IPS DF 6.9 (cell line): ENCODE measurements at places on chromosomes 3 and 15.

GRCh38 chr3:151538456-151539393 lies 77.9 kb upstream of the IGSF10 start:
- no peak for DNase-seq

DNA sequence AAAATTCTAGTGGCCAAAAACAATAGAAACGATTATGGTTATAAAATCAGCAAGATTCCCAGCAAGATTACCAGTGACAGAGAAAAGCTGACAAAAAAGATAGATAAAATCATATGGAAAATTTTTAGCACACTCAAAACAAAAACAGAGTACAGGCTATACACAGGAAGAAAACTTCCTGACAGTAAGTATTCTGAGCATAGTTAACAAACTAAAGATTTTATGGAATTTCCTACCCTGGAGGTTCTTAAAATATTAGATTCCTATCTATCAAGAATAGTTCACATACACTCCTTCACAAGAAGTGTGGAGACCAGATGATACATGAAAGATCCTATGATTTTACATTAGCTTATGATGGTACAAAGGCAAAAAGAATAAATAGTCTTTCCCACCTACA lies 50.8 kb downstream of the ZNF148 start:
- no peak for DNase-seq

DNA sequence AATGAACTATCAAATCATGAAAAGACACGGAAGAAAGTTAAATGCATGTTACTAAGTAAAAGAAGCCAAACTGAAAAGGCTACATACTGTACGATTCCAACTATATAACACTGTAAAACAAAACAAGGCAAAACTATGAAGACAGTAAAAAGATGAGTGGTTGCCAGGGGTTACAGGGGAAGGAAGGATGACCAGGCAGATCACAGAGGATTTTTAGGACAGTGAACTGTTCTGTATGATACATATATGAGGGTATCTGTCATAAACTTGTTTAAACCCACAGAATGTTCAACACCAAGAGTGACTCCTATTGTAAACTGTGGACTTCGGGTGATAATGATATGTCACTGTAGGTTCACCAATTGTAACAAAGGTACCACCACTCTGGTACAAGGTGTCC lies 60.6 kb downstream of the CHSY1 start:
- DNase-seq, result no peak

DNA sequence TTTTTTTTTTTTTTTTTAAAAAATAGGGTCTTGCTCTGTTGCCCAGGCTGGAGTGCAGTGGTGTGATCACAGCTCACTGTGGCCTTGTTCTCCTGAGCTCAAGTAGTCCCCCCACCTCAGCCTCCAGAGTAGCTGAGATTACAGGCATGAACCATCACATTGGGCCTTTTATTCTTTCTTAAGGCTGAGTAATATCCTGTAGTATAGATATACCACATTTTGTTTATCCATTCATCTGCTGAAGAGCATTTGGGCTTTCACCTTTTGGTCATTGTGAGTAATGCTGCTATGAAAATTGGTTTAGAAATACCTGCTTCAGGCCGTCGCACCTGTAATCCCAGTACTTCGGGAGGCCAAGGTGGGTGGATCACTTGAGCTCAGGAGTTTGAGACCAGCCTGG lies 42.6 kb downstream of the PAQR5 start:
- no peak for DNase-seq

GRCh38 chr15:33807665-33808064 lies 160.6 kb upstream of the CHRM5 start:
- no peak for DNase-seq

DNA sequence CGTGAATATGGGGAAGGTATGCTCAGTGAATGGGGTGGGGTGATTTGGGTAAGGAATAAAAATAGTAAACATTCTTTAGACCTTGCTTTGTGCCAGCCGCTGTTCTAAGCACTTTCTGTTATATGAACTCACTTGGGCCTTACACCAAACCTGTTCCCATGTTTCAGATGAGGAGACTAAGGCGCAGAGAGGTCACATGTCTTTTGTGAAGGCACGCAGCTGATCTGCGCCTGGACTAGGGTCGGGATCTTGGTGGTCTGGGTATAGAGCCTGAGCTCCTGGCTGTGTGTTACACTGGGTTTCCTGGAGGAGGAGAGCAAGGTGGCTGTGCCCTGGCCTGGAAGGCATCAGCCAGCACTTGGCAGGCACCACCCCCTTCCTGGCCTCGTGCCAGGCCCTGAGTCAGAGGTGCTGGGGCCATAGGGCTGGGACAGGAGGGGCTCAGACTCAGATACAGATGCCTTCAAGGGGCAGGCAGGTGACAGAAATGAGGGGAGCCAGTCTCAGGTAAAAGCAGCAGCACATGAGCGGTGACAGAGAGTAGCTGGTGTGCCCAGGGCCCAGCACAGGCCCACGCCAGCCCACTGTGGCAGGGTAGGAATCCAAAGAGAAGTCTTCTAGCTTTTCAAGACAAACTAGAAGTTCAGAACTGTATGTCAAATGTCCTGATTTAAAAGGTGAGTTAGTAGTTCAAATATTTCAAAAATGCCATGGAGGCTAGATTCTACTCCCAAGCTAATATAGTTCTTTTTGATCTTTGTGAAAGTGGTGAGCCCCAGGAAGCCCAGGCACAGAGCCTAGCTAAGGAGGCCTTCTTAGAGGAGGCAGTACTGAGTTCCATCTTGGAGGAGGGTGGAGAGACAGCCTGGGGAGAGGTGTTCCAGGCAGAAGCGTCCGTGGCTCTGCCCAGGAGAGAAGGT lies 83.1 kb downstream of the DNAJB8 start:
- no peak for DNase-seq

DNA sequence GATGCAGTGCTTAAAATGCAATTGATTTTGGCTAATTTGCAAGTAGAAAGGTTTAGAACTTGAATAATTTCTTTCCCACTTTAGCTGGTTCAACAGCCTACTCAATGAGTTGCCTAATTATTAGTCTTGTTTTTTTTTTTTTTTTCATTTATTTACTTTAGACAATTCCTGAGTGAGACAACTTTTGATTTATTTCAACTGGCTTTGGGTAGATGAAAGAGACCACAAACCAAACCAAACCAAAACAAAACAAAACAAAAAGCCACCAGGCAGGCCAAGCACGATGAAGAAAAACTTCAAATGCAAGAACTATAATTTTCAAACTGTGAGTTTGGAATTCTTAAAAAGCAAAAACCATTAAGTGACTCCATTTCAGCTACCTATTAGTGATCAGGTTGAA lies 469.9 kb downstream of the GBE1 start:
- no peak for DNase-seq

- DNase-seq, result no peak
These were observed 290.7 kb upstream of the MDFIC2 start for GRCh38 chr3:70603103-70603502.

- no peak for DNase-seq
These were observed 39.2 kb upstream of the NMNAT3 start for GRCh38 chr3:139716908-139717485.

- no peak for DNase-seq
These were observed 11.9 kb upstream of the CD200R1L start for GRCh38 chr3:112858410-112859069.

DNA sequence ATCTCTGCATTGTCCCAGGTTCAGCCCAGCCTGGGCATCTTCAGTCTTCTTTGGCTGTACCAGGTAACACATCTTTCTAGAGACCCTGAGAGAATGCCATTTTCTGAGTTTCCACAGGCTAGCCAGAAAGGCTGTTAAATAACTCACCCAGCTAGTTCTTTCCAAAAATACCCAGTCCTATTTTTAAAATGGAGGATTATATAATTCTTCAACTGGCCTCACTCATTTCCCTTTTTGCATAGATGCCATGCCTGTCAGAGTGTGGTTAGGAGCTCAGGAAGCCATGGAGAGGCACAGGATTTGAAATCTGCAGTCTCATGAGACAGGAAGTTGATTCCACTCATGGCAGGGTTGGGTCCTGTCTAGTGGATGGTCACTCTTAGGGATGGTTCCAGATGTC lies 39.8 kb downstream of the CEMIP start:
- no peak for DNase-seq

- DNase-seq, result no peak
These were observed 15.0 kb upstream of the KBTBD8 start for GRCh38 chr3:66983101-66983500.

- no peak for DNase-seq
These were observed 343.5 kb downstream of the PDCD6IP start for GRCh38 chr3:34141841-34142337.

- DNase-seq, result no peak
These were observed 267.2 kb downstream of the GABRG3 start for GRCh38 chr15:27238209-27238608.

- DNase-seq, result no peak
These were observed 31.9 kb downstream of the PCCB start for GRCh38 chr3:136281966-136282520.

DNA sequence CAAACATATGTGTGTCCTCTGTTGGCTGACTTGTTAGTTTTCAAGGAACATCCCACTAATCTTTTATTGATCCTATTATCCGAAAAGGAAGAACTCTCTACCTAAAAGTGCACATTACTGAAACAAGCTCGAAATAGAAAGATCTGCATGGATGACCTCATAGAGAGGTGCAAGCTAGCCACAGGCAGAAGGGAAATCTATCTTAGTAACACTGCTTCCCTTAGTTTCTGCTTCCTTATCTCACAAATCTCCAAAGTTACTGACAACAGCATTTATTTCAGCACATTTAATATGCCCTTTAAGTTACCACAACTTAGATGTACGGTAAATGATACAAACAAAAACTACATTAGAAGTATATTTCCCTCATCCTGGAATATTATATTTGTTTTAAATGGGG lies 285.1 kb upstream of the CCDC54 start:
- no peak for DNase-seq

DNA sequence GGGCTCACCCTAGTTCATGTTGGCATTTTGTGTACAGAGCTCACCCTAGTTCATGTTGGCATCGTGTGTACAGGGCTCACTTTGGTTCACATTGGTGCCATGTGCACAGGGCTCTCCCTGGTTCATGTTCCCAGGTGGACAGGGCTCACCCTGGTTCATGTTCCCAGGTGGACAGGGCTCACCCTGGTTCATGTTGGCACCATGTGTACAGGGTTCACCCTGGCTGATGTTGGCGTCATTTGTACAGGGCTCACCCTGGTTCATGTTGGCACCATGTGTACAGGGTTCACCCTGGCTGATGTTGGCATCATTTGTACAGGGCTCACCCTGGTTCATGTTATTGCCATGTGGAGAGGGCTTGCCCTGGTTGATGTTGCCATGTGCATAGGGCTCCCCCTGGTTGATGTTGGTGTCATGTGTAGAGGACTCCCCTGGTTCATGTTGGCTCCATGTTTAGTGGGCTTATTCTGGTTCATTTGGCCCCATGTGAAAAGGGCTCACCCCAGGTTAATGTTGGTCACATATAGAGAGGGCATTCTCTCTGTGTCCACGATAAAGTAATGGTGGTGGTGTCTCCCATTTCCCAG lies 31.7 kb upstream of the NR2C2 start:
- DNase-seq, result no peak

- DNase-seq, result no peak
These were observed 244.3 kb upstream of the SLCO3A1 start for GRCh38 chr15:91609231-91609630.

GRCh38 chr3:184485241-184485640 lies 76.3 kb upstream of the EPHB3 start:
- DNase-seq, result no peak
